ENCODE measurements at places on chromosomes 16 and 17. TPM values are rescaled to one million over a fixed set of nuclear protein-coding genes. Genes with fewer than 3 reads are reported as not detected.

The KRTAP9-7 gene
- total RNA-seq: not detected

The ZNF469 gene
- 7.2 TPM for total RNA-seq

The CSH2 gene
- total RNA-seq: not detected

The GGT6 gene
- total RNA-seq: not detected

The DUSP3 gene
- 68.1 TPM for total RNA-seq

The HAS3 gene
- 7.6 TPM for total RNA-seq

The ERI2 gene
- total RNA-seq: 23.5 TPM

The NLRC5 gene
- total RNA-seq: 18.9 TPM

The C16orf89 gene
- 3.0 TPM for total RNA-seq

The ZDHHC7 gene
- total RNA-seq: 100 TPM

The OR1F1 gene
- total RNA-seq: 0.07 TPM

Data from smooth muscle cell of the pulmonary artery (primary cell).